ENCODE measurements at places on chromosomes 13 and 19. TPM values are rescaled to one million over a fixed set of nuclear protein-coding genes. Genes with fewer than 3 reads are reported as not detected.

Gene KISS1R
- not detected for polyA plus RNA-seq

Gene CCDC9
- polyA plus RNA-seq = 5.5 TPM

Gene OR7G2
- not detected for polyA plus RNA-seq

Gene LPAR6
- polyA plus RNA-seq = 12.7 TPM

Gene LGI4
- polyA plus RNA-seq = 0.17 TPM

Gene ZNF581
- 31.3 TPM for polyA plus RNA-seq

Gene LAIR1
- polyA plus RNA-seq = not detected

Gene SERPINE3
- not detected for polyA plus RNA-seq

Gene ZNF565
- polyA plus RNA-seq = 2.7 TPM

Gene MEIOSIN
- not detected for polyA plus RNA-seq

Gene PSG7
- 0.17 TPM for polyA plus RNA-seq

- DNase-seq = no peak
These were observed 736 bp downstream of the SMAD9 start for GRCh38 chr13:36919171-36919832.

DNA sequence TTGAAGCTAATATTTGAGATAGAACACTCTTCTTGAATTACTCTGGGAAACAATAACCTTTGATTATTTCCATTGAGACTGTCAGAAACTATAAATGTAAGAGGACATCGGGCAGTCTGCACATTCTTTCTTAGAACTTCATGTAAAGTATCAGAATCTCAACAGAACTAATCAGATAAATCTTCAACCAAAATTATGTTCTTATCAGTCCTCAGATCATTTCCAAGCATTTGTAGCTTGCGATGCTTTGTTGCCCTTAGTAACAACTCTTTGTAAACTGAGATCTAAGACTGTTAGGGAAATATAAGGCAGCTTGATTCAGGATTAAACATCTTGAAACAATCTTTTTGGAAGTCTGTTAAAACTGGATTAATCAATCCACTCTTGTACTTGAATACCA is 70.3 kb downstream of the FNDC3A start:
- no peak for DNase-seq

GRCh38 chr19:11749751-11750150 is 11.0 kb upstream of the ZNF823 start:
- DNase-seq = no peak

DNA sequence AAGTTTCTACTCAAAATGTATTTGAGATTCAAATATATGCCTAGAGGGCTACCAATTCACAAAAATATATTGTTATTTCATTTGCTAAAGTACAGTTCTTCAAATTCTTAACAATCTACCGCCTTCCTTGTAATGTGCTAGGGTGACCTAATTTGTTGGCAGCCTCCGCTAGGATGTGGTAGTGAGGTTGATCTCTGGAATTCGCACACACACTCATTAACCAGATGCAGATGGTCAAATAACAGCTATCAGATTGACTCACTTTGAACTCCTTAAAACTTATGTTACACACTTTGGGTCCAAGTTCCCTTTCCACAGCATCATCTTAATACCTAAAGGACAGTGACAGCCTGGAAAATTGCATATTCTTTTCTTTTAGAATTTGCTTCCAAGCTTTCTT is 367.3 kb downstream of the DCT start:
- DNase-seq = peak; percentile 83

- no peak for DNase-seq
These were observed 16.2 kb upstream of the TNFRSF19 start for GRCh38 chr13:23554000-23554399.

- DNase-seq = no peak
These were observed 3.6 kb upstream of the A1BG start for GRCh38 chr19:58356766-58357480.

- DNase-seq = no peak
These were observed 8.5 kb downstream of the CDX2 start for GRCh38 chr13:27960362-27961226.

DNA sequence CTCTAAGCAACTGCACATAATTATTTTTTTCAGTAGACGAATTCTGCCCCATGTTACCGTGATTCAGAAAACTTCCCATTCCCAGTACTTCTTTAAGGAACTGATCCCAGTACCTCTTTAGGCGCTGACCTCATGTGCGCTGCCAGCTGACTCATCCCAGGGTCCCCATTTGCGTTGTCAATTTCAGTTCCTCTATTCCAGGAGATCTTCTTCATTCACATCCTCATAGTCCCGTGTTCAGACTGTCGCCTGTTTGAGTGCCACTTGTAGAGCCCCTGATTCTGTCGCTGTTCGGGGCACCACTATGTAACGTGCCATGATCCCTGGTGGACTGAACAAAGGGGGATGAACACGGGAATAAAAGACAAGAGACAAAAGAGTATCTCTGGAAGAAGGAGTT is 16.4 kb downstream of the FPR3 start:
- no peak for DNase-seq

GRCh38 chr13:109569958-109570711 is 216.2 kb downstream of the IRS2 start:
- no peak for DNase-seq

- no peak for DNase-seq
These were observed 10.9 kb downstream of the C3 start for GRCh38 chr19:6709549-6709948.

- no peak for DNase-seq
These were observed 871.4 kb upstream of the GPC6 start for GRCh38 chr13:92355213-92355612.

GRCh38 chr19:34448191-34448590 is 20.0 kb downstream of the UBA2 start:
- no peak for DNase-seq

DNA sequence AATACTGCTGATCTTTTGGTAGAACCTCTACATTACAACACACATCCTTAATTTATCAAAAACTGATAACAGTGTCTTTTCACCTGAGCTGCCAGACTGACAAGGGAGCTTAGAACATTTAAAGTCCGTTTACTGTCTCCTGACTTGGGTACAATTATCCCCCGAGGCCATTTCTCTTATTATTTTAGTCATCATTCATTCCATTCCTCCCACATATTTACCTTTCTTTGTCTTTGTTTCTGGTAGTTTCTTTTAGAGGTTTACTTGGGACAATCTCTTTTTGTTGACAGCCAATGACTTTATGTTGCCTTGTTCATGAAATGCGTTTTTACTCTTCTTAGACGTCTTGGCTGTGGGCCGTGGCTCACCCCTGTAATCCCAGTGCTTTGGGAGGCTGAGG is 186.9 kb downstream of the PCCA start:
- DNase-seq = no peak

DNA sequence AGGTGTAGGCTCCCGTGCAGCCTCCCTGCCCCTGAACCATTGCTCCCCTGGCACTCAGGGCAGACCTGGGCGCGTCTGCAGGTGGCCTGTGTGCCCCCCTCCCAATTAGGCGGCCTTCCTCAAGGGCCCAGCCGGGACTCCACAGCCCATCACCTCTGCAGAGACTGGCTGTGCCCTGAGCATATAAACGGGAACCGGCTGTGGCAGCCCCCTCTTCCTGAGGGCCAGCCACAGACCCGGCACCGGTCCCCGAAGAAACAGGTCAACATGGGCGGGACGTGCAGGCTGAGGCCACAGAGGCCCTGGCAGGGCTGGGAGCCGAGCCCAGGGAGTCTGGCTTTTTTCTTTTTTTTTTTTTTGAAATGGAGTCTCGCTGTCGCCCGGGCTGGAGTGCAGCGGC is 12.0 kb downstream of the PIAS4 start:
- no peak for DNase-seq

DNA sequence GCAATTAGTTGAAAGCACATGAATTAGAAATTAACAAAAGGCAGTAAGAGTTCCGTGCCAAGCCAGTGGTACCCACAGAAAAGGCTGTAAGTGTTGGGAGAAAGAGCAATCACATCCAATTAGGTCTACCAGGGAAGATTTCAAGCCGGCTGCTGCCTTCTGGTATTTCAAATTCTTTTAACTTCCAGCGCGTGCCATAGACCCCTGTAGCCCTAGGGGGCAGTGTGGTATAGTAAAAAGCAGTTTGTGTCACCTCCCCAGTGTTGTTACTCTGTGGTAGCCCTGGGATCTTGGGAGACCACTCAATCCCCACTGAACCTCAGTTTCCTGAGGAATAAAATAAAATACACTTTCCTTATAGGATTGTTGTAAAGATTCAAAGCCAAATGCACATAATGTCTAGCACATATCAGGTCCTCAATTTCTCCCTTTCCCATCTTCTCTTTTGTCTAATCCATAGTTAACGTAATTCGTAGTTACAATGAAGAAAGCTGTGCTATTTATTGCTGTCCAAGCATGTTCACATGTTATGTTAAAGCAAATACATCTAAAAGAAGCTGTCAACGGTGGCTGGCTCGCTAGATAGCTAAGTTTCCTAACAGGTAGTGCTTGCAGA is 230.2 kb downstream of the TDRD3 start:
- no peak for DNase-seq

DNA sequence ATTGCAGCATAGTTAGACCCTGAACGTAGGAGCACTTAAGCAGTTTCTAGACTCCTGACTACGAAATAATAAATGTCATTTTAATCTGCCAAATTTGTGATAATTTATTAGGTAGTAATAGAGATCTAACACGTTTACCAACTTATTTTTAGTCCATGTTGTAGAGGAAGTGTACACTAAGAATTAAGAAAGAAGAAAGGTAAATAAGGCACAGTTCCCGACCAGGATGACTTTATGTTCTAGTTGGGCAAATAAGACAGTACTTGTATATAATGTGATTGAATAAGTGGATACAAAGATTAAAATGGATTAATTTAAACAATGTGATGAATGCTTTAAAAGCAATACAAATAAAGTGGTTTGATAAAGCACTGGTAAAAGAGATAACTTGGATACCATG is 1306.2 kb upstream of the PCDH20 start:
- no peak for DNase-seq

DNA sequence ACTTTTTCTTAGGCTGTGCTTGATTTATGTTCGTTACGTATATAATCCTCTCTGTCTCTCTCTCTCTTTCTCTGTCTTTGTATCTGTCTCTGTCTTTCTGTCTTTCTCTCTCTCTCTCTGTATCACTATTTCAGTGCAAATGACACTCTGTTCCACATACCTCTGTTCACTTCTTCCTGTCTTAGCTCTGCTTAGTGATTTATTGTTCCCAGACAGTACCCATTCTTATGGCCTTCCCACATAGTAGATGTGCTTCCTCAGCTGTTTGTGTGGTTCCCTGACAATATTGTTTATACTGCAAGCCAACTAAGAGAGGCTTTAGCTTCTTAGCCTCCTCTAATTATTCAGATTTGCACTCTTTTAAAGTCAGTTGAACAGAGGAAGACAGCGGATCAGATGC is 1244.2 kb downstream of the DIAPH3 start:
- DNase-seq = no peak

- DNase-seq = no peak
These were observed 40.5 kb upstream of the RCBTB2 start for GRCh38 chr13:48573213-48574007.

GRCh38 chr19:44303976-44304568 is 753 bp downstream of the ZNF235 start:
- peak; percentile 24 for DNase-seq

DNA sequence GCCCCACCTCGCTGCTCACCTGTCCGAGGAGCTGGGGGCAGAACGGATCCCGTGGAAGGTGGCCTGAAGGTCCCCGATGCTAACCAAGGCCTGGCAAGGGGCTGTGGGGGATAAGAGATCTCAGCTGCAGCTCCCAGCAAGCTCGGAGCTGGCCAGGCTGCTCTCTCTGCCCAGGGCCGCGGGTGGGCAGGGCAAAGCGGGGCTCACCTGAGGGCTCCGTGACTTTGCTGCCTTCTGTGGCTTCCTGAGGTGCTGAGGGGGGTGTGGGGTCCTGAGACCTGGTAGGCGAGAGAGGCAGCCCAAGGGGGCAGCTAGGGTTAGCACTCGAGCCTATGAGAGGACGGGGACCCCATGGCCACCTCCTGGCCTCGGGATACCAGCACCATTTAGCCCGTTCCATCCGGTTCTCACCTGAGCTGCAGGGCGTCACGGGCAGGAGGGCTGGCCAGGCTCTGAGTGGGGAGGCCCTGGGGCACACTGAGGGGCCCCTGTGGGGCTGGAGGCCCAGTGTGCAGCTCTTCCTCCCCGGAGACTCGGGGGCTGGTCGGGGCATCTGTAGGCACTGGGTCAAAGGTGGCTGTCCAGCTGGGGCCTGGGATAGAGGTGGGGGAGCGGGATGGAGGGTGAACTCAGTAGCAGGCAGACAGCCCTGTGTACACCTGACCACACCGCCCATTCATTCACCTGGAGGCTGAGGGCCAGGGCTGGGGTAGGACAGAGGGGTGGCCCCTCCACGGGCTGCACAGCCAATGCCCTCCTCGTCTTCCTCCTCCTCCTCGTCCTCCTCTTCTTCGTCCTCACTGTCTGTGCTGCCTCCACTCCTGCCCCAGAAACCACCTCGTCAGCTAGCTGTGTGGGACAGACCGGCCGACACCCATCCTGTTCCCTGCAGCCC is 3.1 kb upstream of the TMEM86B start:
- DNase-seq = no peak

- DNase-seq = no peak
These were observed 53.3 kb upstream of the C13orf46 start for GRCh38 chr13:114027046-114027715.

DNA sequence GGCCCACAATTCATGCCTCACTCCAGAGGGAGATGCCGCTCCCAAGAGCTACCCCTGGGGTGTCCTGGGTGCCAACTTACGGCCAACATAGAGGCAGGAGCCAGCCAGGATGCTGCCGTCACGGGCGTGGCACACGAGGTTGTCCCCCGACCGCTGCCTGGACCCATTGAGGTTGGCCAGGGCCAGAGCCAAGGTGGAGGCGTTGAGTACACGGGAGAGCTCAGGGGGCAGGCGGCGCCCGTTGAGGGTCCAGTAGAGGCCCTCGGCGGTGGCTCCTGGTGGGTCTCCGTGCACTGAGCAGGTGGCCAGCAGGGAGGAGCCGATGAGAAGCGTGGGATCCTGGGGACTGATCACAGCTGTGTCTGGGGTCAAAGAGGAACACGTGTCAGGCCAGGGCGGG is 7.1 kb downstream of the CRLF1 start:
- no peak for DNase-seq

DNA sequence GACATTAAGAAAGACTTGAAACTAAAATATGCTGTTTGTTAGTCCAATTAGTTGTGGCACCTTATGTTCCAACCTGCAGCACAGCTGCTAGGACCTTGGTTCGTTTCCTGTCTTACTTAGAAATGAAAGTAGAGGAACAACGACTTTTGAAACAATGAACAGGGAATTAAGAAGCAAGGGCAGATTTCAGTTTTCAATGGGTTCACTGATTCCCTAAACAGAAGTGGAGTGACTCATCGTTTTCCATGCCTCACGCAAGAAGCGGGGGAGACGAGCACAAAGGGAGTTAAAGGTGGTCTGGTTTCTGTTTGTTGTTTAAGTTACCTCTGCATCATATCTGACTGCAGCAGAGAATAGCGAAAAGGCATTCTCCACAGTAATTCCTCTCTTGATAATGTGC is 44.8 kb downstream of the PHF11 start:
- no peak for DNase-seq

DNA sequence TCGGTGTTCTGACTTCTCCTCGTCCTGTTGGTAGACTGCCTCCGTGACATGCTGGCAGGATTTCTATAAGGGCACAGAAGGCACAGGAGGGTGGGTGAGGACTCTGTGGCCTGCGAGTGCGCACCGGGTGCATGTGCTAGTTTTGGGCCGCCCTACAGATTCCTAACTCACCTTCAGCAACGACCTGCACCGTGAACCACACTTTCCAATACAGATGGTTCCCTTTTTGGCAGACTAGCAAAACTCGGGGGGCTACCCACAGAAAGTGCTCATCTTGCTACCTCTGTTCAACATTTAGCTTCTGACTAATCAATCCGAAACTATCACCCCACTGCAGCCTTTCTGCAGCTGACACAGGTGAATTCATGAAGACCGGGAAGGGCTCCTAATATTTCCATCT is 14.1 kb upstream of the AMER2 start:
- no peak for DNase-seq

GRCh38 chr19:49421039-49421877 is 2.0 kb downstream of the PTH2 start:
- DNase-seq = no peak

Measured in BJ (cell line).